ENCODE measurements at places on chromosomes 7 and 10.
A peak's percentile ranks its signal among the peaks of the same experiment; 100 is the strongest.

DNA sequence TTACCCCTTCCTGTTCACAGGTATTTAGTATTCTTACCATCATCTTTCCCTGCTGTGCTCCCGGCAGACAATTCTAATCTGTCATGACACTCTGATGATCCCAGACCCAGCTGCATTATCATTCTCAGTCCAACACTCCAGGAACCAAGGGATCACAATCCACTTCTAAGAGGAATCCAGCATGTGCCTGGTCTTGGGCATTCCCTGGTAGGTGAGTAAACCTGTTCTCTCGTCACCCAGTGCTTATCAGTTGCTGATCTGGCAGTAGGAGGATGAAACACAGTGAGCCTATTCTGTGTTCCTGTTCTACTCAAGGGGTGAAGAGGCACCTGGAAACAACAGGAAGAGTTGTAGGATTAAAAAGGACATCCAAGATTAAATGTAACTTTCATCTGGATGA is 1.3 kb upstream of the DMBT1 start:
- no peak for DNase-seq

GRCh38 chr10:124249196-124249595 is 155.8 kb upstream of the CHST15 start:
- DNase-seq, result no peak

DNA sequence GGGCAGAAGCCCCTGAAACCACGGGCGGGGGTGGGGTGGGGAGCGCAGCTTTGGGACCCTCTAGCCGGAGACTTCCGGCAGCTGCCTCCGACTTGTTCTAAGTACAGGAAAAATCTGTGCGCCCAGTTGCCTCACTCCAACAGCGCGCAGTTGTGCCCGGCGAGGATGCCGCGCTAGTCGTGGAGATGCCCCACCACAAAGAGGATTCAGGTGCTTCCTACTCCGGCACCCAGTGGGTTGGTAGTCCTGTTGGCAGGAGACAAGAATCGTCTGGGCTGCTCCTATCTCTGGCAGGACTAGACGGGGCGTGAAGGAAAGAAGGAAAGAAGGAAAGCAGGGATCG is 465 bp upstream of the NPY start:
- no peak for DNase-seq

DNA sequence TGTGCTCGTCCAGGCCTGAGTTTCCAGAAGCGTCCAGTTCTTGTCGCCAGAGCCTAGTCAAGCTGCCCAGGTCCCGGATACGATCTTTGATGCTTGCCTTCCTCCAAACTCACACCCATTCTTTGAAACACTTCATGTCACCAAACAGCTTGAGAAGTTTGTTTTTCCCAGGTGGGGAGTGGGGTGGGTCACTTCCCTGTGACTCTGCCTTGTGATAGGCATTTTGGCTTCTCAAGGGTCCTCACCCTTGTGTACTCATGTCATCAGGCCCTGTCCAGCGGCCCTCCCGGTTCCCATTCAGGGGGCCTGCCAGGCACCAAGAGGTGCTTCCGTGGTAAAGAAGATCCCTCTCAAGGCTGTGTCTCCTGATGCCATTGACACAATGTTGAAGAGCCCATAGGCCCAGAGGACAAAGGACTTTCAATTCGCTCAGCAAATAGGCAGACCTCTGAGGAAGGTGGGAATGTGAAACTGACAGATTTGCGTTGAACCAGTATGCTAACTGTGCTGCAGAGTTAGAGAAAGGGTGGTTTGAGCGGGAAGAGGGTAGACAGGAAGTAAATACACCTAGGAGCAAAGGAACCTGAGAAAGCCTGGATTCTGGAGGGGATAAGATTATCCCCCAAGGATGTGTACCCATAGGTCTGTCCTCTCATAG is 24.7 kb upstream of the SFTPA1 start:
- no peak for DNase-seq

DNA sequence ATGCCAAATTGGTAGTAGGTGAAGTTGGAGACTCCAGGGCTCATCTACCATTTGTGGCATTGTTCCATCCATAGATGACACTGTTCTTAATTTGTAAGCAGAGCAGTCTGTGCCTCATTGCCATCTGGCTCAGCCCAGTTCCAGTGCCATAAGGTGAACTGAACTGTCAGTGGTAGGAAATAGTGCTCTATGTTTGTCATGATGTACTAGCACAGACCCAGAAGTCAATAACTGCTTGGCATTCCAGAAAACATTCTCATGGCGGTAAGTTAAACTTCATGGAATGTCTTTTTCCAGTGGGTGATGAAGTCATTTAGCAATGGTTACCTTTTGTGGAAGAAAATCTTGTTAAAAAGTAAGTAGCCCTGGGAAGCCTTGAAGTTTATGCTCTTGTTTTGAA is 302.7 kb downstream of the SUGCT start:
- DNase-seq, result peak; percentile 95

- DNase-seq, result no peak
These were observed 29.3 kb downstream of the CRCP start for GRCh38 chr7:66143876-66144332.

- peak; percentile 97 for DNase-seq
These were observed 272.3 kb downstream of the TRIL start for GRCh38 chr7:28685644-28686417.

- DNase-seq, result no peak
These were observed 35.0 kb downstream of the GNA12 start for GRCh38 chr7:2808891-2809665.

DNA sequence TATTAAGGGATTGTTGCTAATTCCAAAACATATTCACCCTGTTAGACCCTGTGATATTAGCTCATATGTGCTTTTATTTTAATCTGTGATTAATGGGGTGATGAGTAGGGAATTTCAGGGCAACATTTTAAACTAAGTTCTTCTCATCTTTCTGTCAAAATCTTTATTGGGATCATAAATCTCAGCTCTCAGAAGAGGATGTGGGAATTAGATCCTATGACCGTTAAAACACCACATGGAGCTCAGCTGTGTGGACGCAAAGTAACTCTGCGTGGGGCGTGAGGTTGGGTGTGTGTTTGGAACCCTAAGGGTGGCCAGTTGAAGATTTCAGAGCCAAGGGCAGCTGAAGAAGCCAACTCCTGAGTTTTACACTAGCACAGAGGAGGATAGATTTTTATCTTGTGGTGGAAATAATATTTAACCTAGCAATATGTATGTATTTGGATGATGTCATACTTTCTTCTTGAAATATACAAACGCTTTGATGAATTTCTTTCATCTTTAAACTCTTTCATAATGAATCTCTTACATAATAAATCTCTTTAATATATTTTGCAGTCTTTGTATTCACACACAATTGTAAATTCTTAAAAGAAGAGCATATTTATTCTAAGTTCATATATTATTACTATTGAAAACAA is 64.4 kb downstream of the EPDR1 start:
- DNase-seq, result no peak

GRCh38 chr10:34609287-34609940 is 205.7 kb downstream of the PARD3 start:
- no peak for DNase-seq

GRCh38 chr7:22219036-22219435 is 137.9 kb downstream of the RAPGEF5 start:
- DNase-seq, result no peak

DNA sequence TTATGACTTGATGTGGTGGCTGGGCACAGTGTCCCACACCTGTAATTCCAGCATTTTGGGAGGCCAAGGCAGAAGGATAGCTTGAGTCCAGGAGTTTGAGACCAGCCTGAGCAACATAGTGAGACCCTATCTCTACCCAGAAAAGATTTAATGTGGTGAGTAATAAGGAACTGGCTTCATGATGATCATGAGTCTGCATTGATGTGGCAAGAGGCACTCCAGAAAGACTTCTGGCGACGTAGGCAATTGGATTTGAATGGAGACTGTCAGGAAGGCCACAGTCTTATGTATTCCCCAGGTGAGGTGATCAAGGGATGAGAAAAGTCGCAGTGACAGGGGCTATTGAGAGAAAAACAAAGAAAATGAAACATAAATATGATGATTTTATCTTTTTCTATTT is 138.0 kb downstream of the CACNB2 start:
- DNase-seq, result no peak

GRCh38 chr10:80529604-80530003 is 8.1 kb upstream of the SH2D4B start:
- no peak for DNase-seq

GRCh38 chr7:25895792-25896171 is 256.2 kb upstream of the NFE2L3 start:
- no peak for DNase-seq

DNA sequence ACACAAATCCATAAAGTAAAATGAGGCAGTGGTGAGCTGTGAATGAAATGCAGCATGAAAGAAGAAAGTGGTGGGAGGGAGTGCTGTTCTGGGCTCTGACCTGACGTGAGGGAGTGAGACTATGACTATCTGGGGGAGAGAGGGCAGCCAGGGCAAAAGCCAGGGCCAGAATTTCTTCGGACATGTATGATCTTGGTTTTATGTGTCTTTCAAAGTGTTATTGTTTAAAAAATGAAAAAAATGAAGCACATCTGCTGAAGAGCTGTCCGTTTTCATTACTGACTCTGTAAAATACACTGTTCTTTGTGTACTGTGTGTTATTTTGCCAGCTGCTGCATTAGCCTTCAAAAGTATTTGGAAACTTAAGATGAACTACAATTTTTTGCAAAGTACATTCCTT is 70.2 kb upstream of the KLF14 start:
- no peak for DNase-seq

GRCh38 chr10:22110761-22111160 is 107.1 kb downstream of the EBLN1 start:
- DNase-seq, result no peak

DNA sequence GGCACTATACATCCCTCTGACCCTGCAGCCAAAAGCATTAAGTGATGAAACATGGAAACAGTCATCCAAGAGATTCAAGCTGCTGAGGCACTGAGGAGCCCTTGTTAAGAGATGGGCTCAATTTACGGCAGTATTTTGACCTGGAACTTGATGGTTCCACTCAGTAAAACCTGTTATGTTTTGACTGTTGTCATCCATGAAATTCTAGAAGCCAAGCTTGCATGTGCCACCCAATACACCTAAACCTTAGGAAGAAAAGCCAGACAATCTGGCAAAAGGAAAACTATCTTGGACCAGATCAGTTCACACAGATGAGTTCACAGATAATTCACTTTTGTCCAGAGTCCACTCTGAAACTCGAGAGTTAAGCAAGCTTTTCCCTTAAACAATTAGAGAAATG is 53.2 kb downstream of the ICA1 start:
- DNase-seq, result no peak

DNA sequence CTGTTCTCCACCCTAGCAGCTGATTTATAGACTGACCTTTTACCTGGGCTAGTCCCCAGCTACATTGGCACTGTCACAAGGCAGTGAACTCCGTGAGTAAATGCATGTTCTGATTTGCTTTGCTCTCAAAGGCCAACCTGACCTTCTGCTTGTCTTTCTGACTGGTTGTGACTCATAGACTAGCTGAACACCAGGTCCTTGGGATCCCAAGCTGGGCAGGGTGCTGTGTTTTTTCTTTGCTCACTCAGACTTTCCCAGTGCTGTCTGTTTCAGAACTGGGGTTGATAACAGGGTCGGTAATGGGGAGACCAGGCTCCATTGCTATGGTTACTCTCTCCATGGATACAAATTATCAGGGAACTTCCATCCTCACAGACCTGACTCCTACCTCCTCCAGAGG is 35.0 kb downstream of the EVX1 start:
- no peak for DNase-seq

DNA sequence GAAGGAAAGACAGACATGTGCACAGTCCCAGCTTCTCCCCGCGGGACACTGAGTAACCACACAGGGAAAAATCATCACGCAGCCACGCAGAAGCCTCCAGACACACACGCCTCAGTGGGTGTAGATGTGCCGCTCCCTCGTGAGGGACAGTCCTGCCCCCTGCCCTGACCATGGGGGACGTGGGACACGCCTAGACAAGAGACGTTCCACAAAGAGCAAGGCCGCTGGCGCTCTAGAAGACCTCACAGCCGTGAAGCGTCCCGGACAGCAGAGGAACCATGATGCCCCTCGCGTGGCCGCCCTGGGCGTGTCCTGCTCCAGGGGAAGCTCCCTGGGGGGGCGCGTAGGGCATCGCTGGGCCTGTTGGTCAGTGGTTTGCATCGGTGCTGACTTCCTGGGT is 210.8 kb downstream of the DNAJB6 start:
- DNase-seq, result no peak

- no peak for DNase-seq
These were observed 117.2 kb downstream of the CDH23 start for GRCh38 chr10:71513936-71514335.

DNA sequence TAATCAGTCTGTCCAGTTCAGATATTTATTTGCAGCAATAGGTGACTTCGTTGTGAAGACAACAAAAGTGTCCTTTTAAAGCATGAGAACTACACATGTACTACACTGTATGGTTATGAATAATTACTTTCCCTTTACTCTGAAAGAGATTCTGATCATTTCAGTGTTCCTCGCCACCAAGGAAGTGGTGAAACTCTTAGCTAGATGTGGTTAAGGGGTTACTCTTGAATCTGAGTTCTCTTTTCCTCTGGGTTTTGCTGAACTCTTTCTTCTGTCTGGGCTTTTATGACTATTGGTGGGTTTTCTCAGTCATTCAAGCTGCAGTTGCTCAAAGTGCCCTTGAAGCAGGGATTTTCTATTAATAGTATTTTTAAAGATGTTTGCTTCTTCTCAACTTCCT is 127.9 kb upstream of the SEM1 start:
- no peak for DNase-seq

DNA sequence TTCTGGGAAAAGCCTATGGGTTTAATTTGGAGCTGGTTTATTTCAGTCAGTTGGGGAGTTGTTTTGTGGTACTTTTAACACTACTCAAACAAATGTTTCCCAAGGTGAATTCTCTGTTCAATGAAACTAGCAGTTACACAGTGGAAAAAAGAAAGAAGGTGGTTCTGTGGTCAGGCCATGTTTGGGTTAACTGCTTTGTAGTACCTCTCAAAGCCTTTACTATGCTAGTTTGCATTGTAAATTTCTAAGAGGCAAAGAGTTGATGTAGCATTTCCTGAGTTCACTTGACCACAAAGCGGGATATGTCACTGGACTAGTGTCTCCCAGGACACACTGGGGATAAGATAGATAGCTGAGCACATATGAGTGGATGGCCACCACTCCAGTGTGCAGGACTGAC is 145.4 kb downstream of the KIF20B start:
- DNase-seq, result no peak
